ENCODE measurements at places on chromosomes 2 and 18. TPM values are rescaled to one million over a fixed set of nuclear protein-coding genes. Genes with fewer than 3 reads are reported as not detected.
A peak's percentile ranks its signal among the peaks of the same experiment; 100 is the strongest.

GPR45 gene
- total RNA-seq: not detected

DNER gene
- 68.3 TPM for total RNA-seq

TMEM37 gene
- total RNA-seq: 0.12 TPM

OR6B2 gene
- total RNA-seq: not detected

MTCL1 gene
- total RNA-seq: 39.6 TPM

CMPK2 gene
- 12.7 TPM for total RNA-seq

PPP4R3B gene
- total RNA-seq: 58.6 TPM

GAD1 gene
- total RNA-seq: 9.9 TPM

CDK5R2 gene
- total RNA-seq: 0.03 TPM

STRN gene
- 19.4 TPM for total RNA-seq

ESPNL gene
- 0.29 TPM for total RNA-seq

NYAP2 gene
- not detected for total RNA-seq

IHH gene
- total RNA-seq: 0.03 TPM

GCG gene
- total RNA-seq: not detected

DNA sequence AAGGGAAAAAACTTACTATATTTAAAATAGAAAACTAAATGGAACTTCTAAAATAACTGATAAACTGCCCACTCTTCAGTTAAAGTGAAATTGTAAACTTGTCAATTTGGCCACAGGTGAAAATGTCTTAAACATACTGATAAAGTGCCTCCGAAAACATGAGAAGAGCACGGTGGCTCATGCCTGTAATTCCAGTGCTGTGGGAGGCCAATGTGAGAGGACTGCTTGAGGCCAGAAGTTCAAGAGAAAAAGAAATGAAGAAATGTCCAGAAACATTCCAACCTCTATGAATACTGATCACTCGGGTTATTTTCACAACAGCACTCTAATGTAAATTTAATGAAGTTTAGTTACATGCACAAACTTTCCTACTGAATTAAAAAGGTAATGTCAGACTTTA is 63.4 kb upstream of the DNER start:
- no peak for DNase-seq

DNA sequence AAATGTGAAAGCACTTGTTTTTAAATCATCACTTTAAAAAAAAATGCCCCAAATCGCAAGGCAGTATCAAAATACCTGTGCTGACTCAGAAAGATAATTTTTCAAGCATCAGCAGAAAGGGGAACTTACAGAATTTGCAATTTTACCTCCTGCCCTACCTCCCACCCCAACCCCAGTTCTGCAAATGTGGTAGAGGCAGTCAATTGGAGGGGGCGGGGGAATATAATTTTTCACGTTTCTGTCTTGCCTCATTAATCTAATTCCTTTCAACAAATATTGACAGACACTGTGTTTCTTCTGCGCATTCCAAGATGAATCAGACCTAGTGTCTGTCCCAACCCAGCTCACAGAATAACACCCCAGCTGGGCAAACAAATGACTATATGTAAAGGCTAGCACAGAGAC is 76.8 kb downstream of the ALPK2 start:
- DNase-seq: no peak

DNA sequence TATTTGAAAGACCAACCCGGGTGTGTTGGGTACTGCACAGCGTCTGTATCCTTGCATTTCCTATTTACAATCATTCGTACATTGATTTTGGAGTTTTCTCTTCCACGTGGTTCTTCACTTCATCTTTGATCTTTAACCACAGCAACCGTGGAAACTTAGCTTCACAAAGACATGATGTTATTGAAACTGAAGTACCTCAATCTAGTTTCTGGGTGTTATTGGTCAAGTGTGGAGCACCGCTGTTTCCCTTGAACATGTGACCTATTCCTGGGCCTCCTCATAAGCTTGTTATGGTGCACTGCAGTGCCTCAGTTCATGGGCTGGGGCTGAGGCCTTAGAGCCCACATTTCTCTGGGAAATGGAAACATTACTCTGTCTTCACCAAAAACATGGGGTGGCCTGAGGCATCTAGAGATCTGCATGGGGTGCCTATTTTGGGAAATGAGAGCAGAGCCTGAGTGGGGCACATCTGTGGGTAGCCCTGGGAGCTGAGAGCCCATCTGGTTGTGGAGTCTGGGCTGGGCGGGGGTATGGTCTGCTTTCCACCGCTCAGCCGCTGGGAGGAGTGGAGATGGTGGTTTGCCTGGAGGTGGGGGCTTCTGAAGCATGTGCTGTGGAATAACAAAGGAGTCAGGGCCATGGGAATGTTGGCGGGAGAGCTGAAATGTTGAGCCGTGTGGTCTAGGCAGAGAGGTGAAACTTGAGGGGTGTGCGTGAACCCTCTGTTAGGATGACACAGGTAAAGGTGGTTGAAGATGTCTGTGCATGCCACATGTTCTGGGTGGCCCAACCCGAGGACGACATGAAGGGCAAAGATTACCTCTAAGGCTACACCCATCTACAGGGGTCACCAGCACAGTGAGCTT is 37.4 kb downstream of the ZNF236 start:
- no peak for DNase-seq

GRCh38 chr18:31555971-31556747 is 35.5 kb upstream of the TTR start:
- peak; percentile 72 for DNase-seq

- DNase-seq: no peak
Measured at GRCh38 chr2:17899871-17900270, 21.4 kb downstream of the KCNS3 start.

GRCh38 chr2:222532315-222532714 is 108.0 kb downstream of the SGPP2 start:
- no peak for DNase-seq

- no peak for DNase-seq
Measured at GRCh38 chr18:23619388-23619881, 33.1 kb upstream of the NPC1 start.

- DNase-seq: no peak
Measured at GRCh38 chr2:170456914-170457313, 258.2 kb upstream of the SP5 start.

DNA sequence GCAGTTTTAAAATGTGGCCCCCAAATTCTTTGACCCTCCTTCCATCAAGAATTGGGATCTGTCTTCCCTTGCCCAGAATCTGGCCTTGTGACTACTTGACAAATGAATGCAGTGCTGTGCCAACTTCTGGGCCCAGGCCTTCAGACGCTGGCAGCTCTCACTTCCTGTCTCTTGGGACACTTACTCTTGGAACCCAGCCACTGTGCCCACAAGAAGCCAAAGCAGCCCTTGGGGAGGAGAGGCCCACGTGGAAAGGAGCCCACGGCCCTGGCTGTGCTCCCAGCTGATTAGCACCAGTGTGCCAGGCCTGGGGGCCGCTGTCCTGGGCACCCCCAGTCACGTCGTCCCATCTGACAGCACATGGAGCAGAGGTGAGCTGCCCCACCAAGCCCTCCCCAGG is 56.6 kb downstream of the RPL37A start:
- DNase-seq: peak; percentile 78

- no peak for DNase-seq
Measured at GRCh38 chr18:31549416-31549815, 42.3 kb upstream of the TTR start.

- peak; percentile 26 for DNase-seq
Measured at GRCh38 chr2:47112665-47113435, 42.3 kb downstream of the STPG4 start.

DNA sequence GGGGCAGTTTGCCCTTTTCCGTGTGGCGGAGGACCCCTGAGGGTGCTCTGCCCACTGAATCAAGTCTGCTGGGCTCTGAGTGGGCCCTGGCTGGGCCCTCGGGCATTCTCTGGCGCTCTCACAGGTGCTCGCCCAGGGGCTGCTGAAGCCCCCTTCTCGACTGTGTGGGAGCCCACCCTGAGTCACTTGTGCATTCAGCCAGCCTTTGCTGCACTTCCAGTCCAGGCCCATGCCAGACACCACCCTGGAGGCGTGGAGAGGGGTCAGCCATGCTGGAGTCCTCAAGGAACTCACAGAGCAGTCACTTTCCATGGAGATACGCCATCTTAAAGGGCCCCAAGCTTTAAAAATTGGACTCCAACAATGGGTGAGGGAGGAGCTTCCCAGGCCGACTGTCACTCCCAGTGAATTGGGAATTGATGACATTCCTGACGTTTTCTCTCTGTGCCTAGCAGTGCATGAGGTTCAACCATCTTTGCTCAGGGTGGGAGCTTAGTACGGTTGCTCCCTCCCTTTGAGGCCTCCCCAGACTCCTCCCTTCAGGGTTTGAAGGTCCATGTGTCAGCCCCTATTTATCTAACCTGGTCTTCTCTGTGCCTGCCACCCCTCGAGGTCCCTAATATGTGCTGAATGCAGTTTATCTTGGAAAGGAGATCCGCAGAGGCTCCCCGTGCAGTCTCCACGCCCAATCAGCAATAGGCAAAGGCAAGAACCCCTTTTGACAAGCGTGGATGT is 71.8 kb upstream of the HS6ST1 start:
- DNase-seq: no peak

DNA sequence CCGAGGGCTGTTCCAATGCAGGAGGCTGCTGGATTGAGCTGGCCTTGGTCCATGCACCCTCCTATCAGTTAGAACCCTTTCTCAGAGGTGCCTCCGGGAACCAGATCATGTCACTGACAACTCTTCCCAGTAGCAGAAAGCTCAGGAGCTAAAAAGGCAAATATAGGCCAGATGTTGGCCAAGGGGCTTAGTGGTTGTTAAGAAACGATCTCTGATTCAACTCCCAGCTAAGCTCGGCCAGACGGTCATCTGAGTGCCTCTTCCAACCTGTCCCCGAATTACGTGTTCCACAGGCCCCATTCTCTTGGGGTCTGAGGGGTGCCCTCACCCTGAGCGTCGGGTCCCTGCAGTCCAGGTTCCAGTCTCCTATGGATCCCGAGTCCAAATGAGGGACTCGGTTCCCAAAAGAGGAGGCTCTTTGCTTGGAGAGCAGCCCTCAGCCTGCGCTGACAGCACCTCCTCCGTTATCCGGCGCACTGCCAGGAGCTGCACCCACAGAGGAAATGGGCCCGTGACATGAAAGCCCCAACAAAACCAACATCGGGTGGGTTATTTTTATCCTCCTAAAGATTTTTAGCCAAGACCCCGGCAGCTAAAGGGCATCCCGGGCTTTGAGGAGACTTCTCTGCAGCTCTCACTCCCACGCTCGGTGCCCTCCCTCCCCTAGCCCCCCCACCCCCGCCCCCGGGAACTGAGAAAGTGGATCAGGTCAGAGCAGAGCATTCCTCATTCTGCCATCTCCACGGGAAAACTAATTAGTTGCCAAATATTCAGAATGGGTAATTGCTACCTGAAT is 106.6 kb upstream of the ID2 start:
- no peak for DNase-seq

DNA sequence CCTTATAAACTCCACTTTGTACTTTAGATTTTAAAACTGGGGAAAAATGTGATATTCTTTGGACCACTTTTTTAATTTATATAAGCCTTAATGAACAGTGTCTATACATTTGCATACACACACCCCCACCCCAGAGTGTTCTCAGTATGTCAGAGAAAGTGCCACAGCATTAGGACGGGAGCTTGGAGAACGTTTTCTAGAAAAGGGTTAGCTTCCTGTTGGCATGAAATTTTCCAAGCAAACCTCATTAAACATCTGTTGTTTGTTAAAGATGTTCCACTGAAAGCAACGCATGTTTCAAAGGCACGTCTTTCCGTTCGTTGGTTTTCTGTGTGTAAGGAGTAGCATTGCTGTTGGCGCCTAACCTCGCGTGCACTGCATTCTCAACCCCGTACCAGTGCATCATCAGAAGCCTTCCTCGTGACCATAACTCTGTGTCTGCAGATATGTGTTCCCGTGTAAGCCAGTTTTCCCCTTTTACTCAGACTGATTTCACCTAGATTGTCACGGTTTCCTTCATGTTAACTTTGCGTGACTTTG is 228.5 kb downstream of the ALPK2 start:
- no peak for DNase-seq

GRCh38 chr2:72579591-72580180 is 246.1 kb downstream of the EXOC6B start:
- DNase-seq: peak; percentile 44

- DNase-seq: no peak
Measured at GRCh38 chr2:40201425-40201824, 250.5 kb downstream of the SLC8A1 start.

- no peak for DNase-seq
Measured at GRCh38 chr2:201835066-201835465, 28.7 kb downstream of the CDK15 start.

GRCh38 chr2:127663566-127664064 is 11.7 kb downstream of the LIMS2 start:
- DNase-seq: no peak
